MV-4-11 (cell line): ENCODE measurements at places on chromosomes 6 and 20.

DNA sequence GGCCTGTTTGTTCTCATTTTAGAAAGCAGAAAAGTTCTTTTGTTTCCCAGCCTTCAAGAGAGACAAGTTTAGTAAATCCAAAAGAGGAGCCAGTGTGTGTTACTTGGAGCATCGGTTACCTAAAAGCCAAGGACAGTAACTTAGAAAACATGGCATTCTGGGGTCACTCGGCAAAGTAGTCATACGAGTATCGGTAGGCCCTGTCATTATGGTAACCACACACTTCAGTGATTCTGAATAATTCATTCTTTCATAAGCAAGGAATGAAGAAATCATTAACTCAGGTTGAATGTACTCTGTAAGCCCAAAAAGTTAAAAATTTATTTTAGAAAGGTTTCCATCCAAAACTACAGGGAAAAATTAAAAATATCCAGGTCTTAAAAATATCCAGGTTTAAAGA, 34.0 kb downstream of the CNKSR3 start:
- no peak for DNase-seq

- no peak for DNase-seq
These were observed 24.6 kb downstream of the RIPOR2 start for GRCh38 chr6:24910961-24911725.

GRCh38 chr20:7859356-7859802, 80.9 kb downstream of the HAO1 start:
- peak; percentile 3 for DNase-seq

DNA sequence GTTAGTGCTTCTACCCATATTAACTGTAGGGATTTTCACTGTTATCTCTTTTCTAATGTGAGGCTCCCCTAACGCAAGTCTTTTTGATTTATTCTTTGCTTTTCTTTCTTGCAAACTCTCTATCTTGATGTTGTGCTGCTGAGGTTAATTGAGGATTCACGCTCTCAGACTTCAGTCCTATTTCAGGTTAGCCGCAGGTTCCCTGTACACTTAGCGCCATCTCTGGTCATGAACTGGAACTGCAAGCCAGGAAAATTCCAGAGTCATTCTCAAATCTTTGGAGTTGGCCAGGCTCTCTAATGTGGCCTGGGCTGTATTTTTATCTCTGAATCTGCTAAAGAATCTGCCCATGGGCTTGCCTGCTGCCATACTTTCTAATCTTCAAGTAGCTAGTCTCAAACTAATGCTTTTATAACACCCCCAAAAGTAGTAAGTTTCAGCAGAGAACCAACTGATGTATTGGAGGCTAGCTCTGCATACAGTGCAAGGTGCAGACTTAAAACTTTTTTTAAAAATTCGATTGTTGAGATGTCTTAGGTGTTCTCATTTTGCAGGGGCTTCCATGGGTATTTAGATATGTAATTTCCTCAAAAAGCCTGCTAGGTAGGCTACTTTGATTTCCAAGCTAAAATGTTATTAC, 91.1 kb upstream of the OPRM1 start:
- no peak for DNase-seq

- DNase-seq = no peak
These were observed 43.5 kb downstream of the KIF6 start for GRCh38 chr6:39681674-39682121.

GRCh38 chr6:168299541-168300511, 19.8 kb downstream of the DACT2 start:
- no peak for DNase-seq

DNA sequence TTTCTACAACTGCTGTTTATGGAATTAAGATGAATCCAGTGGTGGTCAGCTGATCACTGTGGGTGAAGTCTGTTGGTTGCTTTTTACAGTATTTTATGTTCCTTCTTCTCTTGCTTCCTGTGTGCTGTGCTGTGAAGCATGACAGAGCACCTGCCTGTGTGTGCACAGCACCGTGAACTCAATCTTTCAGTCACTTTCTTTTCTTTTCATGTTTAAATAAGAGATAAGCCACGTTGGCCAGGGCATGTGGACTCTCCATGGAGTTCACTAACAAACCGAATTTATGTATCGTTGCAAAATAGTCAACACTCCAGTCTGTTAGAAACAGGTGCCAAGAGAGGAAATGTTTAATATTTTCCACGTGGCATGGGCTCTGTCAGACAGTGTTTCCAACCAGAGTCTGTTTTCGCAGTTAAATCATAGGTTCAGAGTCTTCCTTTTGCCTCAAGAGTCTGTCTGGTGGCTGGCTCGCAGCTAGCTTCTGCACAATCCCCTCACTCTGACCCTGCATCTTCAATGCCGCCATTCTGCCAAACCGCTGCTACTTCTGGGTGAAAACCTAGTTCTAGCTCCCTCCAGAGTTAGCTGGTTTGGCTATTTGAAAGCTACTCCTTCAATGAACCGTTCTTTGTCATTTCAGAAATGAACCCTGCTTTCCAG, 73.2 kb downstream of the QRSL1 start:
- no peak for DNase-seq

DNA sequence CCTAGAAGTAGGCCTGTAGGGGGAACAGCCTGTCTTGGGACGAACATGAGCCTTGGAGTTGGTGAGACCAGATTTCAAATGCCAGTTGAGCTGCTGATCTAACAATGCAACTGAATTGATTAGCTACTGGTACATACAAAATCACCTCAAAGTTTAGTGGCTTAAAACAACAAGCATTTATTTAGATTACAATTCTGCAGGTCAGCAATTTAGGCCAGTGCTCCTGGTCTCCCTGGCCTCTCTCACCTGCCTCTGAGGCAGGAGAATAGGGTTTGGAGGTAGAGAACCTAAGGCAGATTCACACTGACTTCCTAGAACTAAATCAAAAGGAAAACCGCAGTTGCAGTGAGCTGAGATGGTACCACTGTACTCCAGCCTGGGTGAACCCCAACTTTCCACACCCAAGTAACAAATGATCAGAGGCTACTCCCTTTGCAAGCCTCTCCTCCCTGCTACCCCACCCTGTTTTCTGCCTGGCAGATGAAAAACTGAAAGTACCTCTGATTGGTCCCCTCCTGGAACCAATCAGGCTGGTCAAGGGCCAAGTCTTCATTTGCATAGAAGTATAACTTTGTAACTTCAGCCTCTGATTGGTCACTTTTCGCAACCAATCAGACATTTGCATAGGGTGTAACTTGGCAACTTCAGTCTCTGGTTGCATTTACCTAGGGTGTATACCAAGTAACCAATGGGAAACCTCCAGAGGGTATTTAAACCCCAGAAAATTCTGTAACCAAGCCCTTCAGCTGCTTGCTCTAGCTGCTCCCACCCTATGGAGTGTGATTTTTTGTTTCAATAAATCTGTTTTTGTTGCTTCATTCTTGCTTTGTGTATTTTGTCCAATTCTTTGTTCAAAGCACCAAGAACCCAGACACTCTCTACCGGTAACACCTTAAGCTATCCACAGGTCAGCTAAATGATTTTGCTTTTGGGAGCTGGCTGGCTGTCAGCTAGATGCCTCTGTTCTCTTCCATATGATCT, 8.1 kb upstream of the UBR2 start:
- DNase-seq = peak; percentile 52

- DNase-seq = no peak
These were observed 41.8 kb downstream of the CYP24A1 start for GRCh38 chr20:54131675-54132611.

DNA sequence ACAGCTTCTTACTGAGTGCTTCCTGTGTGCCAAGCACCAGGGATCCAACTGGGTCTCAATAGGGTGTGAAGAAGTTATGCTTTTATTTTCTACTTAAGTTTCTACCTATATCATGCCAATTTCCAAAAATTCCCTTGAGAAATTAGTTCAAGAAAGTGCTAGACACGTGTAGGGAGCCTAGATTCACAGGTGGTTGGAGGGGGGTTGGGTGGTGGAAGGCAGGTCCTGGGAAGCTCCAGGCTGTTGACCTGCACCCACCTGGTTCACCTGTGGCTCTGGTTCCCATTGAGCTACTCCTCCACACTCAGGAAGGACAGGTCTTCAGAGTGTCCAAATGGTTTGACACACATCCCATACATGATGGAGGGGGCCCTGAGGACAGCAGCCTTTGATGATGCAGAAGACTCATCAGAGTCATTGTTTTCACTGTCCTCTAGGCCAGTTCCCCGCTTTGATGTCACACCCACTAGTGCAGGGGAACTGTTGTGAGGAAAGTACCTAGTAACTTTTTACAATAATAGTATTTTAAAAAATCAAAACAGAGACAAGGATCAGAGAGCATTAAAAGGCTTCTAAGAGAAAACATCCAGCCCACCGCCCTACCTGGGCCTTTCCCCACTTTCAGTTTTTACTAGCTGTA, 39.8 kb upstream of the MYL9 start:
- no peak for DNase-seq

DNA sequence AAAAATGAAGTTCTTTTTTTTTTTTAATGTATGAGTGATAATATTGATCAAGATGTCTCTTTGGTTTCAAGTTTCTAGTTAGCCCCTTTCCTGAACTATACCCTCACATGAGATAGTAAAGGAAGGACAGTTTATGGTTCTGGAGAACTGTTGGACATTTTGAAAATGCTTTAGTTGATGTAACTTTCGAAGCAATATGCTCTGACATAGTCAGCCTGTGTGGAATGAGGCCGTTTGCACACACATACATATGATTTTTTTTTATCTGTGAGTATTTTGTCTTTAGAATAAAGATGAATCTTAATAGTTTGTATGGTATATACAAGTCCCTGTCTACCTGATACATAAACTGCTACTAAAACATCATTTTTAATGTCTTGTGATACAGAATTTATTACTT, 177.0 kb downstream of the ARID1B start:
- no peak for DNase-seq

GRCh38 chr6:338815-339262, 46.6 kb downstream of the DUSP22 start:
- DNase-seq = no peak

- DNase-seq = no peak
These were observed 134.9 kb downstream of the SCML4 start for GRCh38 chr6:107689190-107689589.

GRCh38 chr6:32685603-32686002, 19.1 kb upstream of the HLA-DQB1 start:
- peak; percentile 68 for DNase-seq

DNA sequence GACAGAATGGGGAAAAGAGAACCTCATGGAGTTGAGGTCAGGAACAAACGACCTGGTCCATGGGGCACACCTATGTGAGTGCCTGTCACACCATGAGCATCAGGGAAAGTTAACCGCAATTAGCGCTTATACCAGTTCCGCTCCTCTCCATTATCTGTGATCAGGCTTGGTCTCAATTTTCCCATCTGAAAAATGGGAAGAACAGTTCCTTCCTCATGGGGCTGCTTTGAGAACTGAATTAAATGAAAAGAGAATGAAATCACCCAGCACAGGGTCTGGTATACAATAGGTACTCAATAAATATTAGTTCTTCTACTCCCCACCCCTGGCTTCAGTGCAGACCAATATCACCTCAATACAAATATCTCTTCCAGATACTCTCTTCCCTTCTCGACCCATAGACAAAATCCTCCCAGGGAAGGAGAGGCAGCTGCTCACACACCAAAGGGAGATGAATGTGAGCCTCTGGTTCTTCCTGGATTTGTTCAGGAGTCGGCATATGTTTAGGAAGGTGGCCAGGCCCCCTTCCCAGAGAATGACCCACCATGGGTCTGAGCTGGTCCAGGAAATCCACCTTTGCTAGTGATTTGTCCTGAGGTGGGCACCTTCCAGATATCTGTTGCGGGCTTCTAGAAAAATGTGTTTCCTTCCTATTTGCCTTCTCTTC, 2.4 kb upstream of the PTGIS start:
- DNase-seq = no peak

- DNase-seq = peak; percentile 78
These were observed 68.8 kb downstream of the RAB44 start for GRCh38 chr6:36766399-36766945.

DNA sequence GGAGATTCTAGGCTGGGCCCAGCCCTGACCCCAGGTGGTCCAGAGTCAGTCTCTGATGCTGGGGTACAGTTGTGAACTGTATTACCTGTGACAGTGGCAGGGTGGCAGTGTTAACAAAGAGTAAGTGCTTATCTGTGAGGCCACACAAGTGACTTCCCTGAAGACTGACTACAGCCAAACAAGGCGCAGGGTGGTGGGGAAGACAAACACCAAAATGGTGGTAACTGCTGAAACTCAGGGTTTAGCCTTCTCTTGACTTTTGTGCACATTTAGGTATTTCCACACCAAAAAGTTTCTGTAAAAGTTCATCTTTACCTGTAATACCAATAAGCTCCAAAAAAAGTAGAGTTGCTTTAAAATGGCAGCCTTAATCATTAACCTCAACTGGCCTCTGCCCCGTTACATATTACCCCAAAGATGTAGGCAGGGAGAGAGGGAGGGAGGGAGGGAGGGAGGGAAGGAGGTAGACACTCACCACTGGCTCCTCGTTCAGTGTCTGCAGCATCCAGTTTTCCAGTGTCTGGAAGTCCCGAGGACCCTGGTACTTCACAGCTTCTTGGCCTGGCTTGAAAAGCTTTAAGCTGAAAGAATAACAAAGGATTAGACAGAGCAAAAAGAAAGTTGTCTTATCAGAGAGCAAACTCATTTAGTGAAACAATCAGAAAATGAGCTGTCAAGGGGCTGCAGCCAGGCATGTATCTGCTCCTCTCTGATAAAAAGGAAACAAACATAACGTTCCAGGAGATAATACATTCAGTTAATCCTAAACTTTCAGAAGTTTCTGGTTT, 11.3 kb downstream of the TXNDC5 start:
- DNase-seq = no peak

- DNase-seq = no peak
These were observed 56.7 kb upstream of the TMEM181 start for GRCh38 chr6:158503222-158503621.

DNA sequence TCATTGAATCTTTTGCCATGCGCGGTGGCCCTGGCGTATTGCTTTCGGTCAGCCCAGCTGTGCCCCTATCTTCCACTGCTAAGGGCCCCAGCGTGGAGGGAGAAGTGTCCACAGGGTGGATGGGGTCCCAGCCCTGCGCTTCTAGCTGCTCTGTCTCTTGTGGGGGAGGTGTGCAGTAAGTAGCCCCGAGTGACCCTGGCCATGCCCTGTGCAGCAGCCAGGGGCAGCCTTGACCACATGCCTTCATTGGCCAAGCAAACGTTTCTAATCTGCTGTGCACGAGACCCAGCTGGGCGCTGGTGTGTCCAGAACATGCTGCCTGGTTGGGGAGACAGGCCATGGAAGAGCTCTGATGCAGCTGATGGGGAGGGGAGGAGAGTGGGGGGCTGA, 13.6 kb downstream of the TMEM181 start:
- DNase-seq = no peak

GRCh38 chr6:19424853-19425252, 412.3 kb upstream of the ID4 start:
- DNase-seq = no peak
